Activated T-cell treated with anti-CD3 and anti-CD28 coated beads for 1 hour (primary cell): ENCODE measurements at places on chromosomes 1 and 21.
A peak's percentile ranks its signal among the peaks of the same experiment; 100 is the strongest.

DNA sequence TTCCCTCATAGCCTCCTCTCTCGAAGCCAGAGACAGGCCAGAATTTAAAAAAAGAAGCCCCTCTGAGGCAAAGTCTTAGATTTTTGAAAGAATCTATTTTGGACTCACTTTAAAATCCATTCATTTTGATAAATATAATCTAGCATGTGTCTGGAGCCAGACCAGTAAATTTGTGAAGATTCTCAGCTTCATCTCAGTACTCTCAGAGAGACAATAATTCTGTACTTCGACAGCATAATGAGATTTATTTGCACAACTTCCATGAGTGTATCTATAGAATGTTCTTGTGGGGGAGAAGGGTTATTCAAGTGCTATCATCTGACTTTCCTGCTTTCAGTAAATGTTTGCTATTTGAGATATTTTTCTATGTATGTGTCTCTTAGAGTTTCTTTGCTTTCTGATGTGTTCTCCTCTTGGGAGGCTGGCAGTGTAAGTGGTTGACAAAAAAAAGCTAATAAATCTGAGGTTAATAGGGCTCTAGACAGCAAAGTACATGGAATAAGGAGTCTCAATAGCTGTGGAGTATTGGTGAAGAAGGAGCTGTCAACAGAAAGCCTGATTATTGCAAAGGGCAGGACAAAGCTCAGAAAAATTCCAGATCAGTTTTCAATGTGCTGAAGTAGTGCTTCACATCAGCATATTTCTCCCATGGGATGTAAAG, 223.0 kb downstream of the PTBP2 start:
- DNase-seq: no peak

GRCh38 chr1:117754061-117754969, 148.5 kb downstream of the TENT5C start:
- DNase-seq: peak; percentile 33

GRCh38 chr1:194042736-194043135, 856.3 kb upstream of the B3GALT2 start:
- DNase-seq: no peak

DNA sequence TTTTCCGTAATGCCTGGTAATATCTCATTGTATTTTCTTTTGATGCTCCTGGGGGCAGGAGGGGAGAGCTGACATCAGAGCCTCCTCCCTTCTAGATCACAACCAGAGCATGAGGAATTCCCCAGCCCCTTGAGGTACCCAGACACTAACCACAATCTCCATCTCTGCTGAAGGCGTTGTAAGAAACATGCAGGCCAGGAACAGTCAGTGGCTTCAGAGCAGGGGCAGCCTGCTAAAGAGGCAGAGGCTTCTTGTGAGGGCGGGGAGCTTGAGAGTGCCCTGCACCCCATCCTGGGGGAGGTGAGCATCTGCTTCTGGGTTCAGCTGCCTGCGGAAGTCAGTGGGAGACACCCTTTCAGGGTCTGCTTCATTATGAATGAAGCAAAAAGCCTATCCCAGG, 19.0 kb downstream of the MAPKAPK2 start:
- no peak for DNase-seq

DNA sequence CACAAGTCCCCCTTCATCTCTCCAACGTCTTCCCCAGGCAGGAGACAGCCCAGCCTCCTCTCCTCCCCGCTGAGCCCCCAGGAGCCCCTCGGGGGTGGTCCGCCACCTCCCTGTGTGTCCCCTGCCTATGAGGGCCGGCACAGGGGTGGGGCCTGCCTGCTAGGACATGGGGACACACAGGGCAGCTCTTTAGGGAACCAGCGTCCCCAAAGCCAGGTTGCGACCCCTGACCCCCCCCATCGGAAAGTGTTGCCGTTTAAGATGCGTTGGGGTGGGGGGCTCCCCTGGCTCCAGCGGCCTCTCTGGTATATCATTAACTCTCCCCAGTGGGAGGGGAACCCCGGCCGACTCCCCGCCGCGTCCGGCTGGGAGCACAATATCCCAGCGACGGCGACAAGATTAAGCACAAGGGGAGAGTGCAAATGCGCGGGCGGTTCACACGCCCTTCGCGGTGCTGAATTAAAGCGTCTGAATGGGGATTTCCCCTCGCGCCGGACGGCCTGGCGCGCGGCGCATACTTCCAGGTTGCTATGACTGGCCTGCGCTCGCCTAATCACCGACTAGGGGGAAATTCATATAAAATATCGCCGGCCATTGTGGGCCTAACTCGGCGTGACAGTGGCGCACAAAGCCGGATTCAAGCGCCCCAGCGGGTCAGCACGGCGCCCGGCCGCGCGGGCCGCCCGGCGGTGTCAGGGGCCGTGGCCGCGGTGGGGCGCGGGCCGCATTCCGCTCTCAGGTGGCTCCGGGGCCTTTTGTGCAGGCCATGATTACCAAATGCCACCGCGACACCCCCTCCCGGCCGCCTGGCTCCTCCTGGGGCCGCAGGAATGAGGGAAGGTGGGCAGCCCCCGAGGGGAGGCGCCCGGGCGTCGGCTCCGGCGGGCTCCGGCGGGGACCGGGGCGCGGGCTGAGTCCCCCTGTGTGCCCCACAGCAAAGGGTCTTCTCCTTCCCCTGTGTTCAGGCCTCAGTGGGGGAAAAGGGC, 30.9 kb downstream of the WNT3A start:
- DNase-seq: no peak

DNA sequence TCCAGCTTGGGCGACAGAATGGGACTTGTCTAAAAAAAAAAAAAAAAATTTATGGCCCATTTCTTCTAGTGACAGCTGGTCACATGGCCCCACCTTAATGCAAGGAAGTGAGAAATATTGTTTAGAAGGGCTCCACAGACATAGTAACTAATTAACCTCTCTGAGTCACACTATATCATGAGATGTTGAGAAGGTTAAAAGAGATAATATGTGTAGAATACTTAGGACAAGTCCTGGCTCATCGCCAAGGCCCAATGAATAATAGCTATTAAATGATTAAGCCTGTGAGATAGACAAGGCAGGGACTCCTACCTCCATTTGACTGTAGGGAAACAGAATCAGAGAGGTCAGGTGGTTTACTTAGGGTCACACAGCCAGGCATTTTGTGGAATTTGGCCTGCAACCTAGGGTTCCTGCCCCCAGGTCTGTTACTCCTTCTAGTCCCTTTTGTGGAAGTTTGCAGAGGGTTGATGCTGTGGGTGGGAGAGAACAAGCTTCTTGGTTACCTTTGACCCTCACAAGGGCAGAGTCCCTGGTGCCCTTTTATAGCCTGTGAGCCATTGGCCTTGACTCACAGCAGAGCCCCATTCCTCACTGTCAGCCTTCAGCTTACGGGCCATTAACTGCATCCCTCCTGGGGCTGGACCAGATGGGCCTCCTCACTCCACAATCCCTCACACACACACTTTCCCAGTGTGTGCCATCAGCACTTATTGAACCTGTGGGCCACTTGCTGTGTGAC, 48.5 kb downstream of the OPRD1 start:
- no peak for DNase-seq

DNA sequence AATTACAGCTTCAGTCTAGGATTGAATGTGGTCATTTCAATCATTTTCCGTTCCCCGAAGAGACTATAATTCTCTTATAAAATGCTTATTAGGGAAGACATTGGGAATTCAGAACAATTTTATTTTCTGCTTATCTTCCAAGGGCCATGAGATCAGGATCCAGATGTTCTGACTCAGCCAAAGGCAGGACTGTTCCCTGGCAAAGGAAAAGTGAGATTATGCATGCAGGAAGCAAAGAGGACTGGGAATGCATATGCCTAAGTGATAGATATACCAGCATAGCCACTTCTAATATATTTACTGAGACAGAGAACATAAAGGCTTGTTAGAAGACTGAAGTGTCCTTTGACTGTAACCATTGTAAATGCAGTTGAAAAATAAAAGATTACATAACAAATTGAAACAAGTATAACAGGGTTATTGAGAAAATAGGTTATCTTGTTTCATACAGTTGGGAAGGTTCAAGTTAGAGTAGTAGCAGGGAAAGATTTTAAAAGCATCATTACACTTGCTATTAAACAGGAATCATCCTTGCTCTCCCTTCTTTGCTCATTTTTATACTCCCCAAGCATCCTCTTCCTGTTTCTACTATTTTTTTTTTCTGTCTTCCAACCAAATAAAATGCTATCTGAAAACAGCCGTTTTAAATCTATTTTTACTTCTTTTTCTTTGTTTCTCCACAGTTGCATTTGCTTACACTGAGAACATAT, 439.6 kb upstream of the ADAMTS5 start:
- no peak for DNase-seq

GRCh38 chr1:190494451-190494850, 16.8 kb upstream of the BRINP3 start:
- DNase-seq: no peak

- no peak for DNase-seq
Observed at GRCh38 chr1:204788470-204788869, 82.2 kb upstream of the NFASC start.

DNA sequence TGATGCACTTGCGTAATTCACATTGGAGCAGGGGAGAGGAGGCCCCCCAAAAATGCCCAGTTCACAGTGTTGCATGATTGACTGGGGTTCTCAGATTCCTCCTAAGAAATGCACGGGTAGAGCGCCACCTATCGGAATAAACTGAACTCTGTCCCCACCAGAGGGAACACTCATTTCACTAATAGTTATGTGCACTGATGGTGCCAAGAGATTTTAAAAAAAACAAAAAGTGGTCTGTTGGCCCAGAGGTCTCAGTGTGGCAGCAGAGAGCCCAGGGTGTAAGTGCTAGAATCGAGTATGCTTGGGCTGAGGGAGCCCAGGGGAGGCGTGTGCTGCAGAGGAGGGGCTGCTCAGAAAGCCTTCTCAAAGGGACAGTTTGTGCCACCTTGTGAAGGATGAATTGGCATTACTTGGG, 6.9 kb downstream of the PINK1 start:
- peak; percentile 34 for DNase-seq

DNA sequence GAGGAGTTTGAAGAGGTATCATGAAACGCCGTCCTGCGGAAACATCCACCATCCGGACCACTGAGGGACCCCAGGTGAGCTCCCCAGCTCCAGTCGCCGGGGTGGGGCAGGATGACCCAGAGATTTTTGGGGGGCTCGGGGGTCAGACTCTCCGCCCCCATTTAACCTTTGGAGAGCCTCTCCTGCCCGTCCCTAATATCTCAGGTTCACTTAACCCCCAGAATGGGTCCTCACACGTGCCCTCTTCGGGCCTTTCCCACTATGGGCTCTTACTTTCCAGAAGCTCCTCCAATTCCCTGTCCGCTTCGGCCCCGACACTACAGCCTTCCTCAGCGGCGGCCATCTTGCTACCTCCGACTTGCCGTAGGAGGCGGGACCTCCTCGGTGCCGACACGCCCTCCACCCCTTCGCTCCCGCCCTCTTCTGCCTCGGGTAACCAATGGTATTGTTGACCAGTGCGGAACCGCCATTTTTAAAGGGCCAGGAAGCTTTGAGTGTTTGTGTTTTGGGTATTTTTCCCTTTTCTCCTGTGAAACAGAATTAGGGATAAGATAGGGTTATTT, at the start of gene PEX19:
TSS of gene PEX19 (minus strand) at position 352 of the 563 bp plus-strand sequence. CDS start at position 343, 9 bp downstream.
- DNase-seq: peak; percentile 90

DNA sequence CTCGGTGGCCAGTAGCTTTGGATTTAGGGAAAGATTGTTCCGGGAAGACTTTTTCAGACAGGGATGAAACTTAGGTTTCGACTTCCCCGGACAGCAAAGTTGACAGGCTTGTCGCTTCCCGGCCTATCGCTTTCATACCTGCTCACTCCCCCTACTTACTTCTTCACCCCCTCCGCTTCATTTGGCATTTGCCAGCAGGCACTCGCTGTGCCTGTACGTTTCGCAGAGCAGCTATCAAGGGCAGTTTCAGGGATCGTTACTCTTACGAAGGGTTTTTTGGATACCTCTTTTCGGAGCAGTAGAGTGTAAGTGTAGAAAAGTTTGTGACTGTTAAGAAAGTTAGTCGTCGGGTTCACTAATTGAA, 393 bp downstream of the BLZF1 start:
- DNase-seq: no peak

GRCh38 chr1:150109586-150109985, 40.1 kb upstream of the PLEKHO1 start:
- no peak for DNase-seq

- DNase-seq: no peak
Observed at GRCh38 chr1:60599574-60599973, 482.8 kb upstream of the NFIA start.

- no peak for DNase-seq
Observed at GRCh38 chr1:229991104-229991513, 75.9 kb upstream of the GALNT2 start.

DNA sequence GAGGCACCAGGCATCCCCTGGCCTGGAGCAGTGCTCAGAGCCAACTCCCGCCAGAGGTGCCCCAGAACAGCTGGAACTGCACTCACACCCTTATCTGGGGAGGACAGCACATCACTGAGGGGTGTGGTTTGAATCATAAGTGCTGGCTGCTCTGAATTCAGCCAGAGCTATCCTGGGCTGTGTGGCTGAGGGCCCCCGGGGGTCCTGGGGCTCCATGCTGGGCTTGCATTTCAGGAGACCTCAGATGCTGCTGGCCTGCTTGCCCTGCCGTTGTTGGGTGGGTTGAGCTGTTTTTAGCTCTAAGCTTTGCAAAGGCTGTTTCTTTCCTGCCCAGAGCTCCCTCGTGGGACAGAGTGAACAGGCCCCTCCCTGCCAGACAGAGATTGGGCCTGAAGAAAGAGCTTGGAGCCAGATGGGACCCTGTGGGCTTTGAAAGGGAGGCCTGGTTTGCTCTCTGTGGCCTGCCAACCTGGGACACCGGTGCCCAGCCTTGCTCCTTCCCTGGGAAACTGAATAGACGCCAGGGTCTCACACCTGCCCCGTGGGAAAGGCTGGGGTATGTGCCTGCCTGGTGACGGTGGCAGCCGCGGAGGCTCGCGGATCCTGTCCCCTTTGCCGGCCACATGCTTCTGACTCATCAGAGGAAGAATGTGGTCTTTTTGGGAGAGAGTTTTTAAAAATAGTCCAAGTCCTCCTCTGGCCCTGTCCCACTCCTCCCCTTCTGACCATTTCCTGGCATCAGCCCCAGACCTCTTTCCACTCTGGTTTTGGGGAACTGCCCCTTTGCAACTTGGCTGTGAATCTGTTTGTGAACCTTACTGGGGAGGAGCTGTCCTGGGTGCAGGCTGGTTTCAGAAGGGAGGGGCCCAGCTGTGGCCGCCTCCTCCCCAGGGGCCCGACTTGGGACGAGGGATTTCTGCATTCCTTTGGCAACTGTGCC, 30.0 kb downstream of the ARHGEF10L start:
- no peak for DNase-seq

DNA sequence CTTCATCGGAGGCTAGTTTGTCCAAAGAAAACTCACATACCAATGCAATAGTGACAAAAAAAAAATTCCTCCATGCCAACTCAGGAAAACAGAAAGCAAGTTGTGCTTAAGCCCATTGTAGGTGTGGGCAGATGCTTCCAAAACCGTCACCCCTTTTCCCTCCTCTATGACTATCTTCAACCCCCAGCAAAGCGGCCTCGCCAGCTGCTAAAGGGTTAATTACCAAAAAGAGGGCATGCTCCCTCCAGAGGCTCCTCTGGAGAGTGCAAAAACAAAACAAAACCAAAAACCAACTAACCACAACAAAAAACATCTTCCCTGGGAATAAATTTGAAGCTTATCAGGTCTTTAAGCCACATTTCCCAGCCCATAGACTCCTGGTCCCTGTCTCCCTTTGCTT, 1.2 kb downstream of the LMOD1 start:
- no peak for DNase-seq
